ENCODE measurements at places on chromosomes 3 and 15.

GRCh38 chr3:138032567-138032966 is 22.6 kb downstream of the CLDN18 start:
- DNase-seq = no peak

DNA sequence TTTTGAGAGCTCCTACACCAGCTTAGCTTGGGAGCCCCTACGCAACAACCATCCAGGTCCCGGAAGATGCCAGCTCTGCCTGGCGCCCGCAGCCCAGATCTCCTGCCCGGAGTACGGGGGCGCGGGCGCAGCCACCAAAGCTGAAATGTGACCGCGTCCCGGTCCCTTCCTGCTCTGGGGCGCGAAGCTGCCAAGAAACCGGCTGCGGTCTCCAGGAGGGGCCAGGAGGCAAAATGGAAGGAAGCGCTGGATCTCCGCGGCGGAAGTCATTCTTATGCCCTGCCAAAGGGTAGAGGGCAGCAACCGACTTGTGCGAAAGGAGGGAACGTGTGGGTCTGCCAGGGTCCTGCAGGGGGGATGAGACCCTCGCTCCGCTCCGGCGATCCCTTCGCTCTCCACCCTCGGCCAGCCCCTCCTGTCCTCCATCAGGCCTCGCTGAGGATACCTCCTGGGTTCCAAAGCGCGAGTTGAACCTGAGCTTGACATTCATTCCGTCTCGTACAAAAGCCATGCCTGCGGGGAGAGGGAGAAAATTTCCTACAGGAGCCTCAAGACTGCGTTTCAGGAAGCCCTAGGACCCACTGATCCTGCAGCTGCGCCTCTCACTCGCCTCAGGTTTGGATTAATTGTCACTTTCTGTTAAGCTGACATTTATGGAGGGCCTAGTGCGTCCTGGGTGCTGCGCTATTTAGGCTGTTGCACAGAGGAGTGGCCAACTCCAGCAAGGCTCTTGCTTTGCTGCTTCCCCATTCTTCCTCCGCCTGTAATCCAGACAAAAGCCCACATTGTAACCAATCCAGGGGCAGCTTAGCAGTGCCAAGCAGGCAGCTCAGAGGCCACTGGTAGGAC is 98.3 kb upstream of the VGLL3 start:
- DNase-seq = peak; percentile 69

DNA sequence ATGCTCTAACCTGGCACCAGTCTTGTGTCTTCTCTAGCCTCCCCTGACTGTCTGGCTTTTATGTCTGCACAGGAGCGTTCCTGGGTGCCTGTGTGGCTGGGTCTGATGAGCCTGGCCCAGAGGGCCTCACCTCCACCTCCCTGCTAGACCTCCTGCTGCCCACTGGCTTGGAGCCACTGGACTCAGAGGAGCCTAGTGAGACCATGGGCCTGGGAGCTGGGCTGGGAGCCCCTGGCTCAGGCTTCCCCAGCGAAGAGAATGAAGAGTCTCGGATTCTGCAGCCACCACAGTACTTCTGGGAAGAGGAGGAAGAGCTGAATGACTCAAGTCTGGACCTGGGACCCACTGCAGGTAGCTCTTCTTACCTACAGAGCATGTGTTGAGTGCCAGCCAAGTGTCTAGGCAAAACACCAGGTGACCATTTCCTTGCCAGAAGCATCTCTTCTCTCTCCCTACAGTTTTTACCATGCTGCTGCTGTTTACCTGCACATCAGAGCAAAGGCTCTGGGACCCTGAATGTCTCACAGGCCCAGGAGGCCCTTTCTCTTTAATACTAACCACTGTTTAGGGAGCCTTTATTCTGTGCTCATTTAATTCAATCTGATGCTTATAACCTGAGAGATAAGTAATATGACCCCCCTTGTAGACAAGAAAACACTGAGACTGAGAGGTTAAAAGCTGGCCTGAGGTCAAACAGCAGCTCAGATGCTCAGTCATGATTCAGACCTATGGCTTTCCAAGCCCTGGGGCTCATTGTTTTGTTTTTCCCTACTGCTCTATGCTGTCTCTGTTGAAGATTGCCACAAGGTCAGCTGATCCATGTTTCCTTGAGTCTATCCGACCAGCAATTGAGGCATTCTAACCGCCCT is 10.4 kb downstream of the PODXL2 start:
- peak; percentile 55 for DNase-seq

GRCh38 chr3:42823351-42823750 is 14.1 kb downstream of the ACKR2 start:
- no peak for DNase-seq

DNA sequence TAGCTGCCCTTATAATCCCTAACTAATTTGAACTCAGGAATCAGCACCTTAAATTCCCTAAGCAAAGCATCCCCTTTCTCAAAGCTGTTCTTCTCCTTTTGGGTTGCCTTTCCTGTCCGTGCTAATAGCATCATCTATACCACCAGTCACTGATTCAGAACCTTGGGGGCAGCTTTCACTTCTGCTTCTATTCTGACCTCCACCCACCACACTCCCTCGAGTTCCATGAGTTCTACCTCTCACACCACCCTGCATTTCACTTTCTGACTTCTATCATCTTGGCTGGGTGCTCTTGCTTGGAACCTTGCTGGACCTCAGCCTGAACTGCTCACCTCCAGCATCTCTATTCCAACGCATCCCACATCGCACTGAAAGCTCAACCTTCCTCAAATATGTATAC is 55.4 kb upstream of the KCNMB2 start:
- no peak for DNase-seq

DNA sequence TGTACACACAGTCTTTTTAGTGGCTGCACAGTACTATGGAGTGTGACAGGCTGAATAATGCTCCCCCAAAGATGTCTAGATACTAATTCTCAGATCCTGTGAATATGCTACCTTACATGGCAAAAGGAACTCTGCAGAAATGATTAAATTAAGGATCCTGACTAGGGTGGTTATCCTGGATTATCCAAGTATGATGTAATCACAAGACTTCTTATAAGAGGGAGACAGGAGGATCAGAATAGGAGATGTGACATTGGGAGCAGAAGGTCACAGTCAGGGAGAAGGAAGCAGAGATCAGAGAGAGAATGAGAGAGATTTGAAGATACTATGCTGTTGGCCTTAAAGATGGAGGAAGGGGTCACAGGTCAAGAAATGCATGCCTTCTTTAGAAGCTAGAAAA is 34.5 kb downstream of the GABPB1 start:
- no peak for DNase-seq

- no peak for DNase-seq
Observed at GRCh38 chr3:139797724-139798343, 120.1 kb upstream of the NMNAT3 start.

DNA sequence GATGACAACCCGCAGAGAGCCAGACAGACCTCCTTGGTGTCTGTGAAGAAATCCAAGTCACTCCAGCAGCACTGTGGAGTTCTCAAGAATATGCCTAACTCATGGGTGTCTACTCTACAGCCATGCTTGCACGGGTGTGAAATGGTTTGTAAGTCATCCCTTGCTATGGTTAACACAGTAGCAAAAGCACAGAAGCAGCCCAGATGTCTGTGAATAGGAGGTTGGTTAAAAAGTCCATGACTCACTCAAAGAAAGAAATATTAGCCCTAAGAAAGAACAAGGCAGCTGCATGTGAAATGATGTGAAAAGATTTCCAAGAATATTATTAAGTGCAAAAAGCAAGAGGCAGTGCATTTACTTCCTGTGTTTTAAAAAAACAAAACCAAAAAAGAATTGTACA is 12.1 kb upstream of the LIMD1 start:
- DNase-seq = no peak

DNA sequence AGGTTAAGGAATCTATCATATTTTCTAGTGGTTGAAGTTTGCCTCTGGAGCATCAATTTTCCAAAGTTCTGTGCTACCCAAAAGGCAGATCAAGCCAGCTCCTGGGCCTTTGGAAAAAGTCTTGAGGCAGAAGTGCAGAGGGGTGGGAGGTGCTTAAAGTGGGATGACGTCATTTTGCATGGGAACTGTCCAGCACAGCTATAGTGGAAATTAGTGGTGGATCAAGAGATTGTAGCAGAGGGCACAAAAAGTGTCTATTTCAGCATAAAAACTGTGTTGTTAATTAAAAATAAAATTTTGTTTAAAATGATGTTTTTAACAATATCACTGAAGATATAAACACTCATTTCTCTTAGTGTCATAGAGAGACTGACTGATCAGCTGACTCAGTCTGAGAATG is 221.9 kb downstream of the LRRN1 start:
- DNase-seq = no peak

DNA sequence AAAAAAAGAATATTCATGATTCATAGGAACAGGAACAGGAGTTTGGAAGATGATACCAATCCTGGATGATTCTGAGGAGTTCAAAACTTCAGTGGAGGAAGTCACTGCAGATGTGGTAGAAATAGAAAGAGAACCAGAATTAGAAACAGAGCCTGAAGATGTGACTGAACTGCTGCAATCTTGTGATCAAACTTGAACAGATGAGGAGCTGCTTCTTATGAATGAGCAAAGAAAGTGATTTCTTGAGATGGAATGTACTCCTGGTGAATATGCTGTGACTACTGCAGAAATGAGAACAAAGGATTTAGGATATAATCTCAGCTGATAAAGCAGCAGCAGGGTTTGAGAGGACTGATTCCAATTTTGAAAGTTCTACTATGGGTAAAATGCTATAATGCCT is 72.7 kb downstream of the GSK3B start:
- DNase-seq = no peak

- DNase-seq = no peak
Observed at GRCh38 chr3:167102071-167102470, 278.0 kb downstream of the ZBBX start.

GRCh38 chr15:85924088-85924487 is 129.4 kb upstream of the KLHL25 start:
- DNase-seq = no peak

GRCh38 chr15:67186688-67187087 is 67.8 kb downstream of the AAGAB start:
- no peak for DNase-seq

DNA sequence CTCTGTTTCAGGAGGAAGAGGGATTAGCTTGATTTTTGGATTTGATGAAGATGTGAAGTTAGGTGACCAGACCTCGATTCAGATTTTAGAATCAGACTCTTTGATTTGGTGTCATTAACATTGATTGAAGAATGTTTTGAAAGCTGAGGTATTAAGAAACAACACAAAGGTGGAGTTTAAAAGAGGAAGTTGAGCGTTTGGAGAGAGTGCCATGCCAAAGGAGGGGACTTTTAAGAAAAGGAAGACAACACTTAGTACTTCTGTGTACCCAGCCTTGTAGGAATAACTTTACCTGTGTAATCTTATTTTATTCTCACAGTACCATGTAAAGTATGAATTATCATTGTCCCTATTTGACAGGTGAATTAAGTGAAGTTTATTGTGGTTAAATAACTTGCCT is 34.4 kb downstream of the PPARG start:
- DNase-seq = no peak

All from posterior cingulate gyrus (tissue), 11 donors.